ENCODE measurements at places on chromosomes 3 and 15.

DNA sequence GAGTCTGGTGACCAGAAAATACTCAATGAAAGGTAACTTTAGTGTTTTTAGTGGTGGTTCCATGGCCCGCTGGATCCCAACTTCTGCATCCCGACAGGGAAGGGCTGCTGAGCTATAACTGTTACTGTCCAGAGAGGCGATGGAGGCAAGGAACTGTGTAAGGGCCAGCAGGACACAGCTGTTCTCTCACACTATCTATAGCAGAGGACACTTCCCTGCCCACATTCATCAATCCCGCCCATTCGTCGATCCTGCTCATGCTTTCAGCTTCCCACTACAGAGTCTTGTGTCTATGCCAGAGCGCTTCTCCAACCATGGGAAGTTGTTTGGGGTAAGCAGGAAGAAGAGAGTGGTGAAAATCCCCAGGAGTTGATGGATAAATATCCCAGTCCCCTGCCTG, 8.4 kb downstream of the COLQ start:
- DNase-seq: no peak

GRCh38 chr15:74724570-74725224, 631 bp downstream of the CYP1A1 start:
- DNase-seq: no peak

DNA sequence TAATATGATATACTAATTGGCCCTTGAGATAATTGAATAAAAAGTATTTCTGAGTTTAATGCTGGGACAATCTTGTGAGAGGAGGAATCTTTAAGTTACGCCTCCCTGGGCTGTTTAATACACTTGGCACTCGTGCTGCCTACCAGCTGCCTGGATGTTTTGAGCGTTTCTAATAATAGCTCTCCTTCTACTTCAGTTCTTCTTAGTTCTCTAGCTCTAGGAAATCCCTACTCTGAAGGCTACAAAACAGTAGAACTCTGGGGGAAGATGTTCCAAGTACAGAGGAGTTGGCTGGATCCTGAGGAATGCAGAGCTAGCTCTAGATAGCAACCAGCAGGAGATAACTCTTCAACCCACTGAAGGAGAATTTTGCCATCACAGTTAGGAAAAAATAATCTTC, 3.5 kb downstream of the NAALADL2 start:
- DNase-seq: no peak

DNA sequence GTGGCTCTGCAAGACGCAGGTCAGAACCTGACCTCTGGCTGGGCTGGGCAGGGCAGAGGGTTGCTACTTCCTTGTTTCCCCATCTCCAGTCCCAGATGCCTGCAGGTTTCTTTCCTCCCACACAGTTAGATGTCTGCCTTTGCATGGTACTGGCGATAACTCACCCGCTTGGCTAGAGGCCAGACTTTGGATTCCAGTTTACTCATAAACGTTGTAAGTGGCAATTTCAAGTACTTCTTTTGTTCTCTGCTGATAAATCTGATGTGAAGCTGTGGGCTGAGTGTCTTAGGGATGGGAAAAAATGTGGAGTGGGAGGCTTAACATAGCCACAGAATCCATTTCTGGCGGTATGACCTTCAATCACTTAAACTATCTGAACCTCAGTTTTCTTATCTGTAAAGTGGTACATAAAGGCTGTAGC, 194.2 kb downstream of the EBLN2 start:
- peak; percentile 58 for DNase-seq

GRCh38 chr15:31270767-31271166, 55.9 kb upstream of the KLF13 start:
- DNase-seq: no peak

DNA sequence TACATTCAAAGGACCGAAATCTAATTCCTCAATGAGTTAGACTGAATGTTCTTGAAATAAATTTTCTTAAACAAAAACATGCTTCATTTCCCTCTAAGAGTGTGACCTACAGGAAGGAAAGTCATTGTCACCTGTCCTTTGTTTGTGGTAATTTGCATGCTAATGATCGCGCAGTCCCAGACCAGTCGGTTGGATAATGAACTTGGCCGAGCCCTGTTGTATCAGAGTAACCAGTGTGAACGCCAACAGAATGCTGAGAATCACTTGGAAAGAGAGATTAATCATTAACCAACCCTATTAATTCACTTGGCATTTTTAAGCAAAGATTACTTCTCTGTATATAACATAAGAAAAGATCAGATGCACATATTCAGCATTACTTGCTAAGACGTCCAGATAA, 8.1 kb upstream of the ARNT2 start:
- DNase-seq: no peak

DNA sequence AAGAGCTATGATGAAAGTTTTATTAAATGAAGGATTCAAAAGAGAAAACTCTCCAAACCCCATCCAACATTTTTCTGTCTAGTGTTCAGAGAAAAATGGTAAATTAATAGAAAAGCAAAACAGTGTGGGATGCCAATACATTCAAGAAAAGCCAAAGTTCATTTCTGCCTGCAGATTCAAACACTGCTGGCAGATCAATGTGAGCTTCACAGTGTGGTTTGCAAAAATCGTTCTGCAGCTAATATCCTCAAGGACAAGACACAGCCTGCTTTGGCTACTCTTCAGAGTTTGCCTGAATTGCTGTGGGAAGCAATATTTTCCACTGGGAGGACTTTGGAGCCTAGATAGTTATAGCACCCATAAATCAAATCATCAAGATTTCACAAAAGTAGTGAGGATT, 619.9 kb upstream of the SUCLG2 start:
- no peak for DNase-seq

- no peak for DNase-seq
Measured at GRCh38 chr3:108410531-108410984, 99.8 kb downstream of the MYH15 start.

- DNase-seq: no peak
Measured at GRCh38 chr3:46509661-46510187, 11.9 kb downstream of the RTP3 start.

GRCh38 chr15:93141371-93141794, 52.4 kb upstream of the RGMA start:
- DNase-seq: no peak

DNA sequence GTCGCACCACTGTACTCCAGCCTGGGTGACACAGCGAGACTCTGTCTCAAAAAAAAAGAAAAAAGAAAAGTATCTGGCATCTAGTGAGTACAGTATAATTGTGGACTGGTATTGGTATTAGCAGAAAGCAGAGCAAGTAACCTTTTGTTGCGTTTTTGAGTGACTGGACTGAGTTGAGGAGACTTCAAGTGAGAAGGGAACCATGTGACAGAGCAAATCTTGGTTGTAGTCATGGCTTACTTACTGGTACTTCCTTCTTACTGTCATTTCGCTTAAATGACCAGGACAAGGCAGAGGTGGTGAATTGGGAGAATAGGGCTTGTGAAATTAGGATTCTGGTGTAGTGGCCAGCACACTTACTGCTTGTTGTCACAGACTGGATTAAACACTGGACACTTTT, 20.6 kb downstream of the RTF1 start:
- DNase-seq: no peak

DNA sequence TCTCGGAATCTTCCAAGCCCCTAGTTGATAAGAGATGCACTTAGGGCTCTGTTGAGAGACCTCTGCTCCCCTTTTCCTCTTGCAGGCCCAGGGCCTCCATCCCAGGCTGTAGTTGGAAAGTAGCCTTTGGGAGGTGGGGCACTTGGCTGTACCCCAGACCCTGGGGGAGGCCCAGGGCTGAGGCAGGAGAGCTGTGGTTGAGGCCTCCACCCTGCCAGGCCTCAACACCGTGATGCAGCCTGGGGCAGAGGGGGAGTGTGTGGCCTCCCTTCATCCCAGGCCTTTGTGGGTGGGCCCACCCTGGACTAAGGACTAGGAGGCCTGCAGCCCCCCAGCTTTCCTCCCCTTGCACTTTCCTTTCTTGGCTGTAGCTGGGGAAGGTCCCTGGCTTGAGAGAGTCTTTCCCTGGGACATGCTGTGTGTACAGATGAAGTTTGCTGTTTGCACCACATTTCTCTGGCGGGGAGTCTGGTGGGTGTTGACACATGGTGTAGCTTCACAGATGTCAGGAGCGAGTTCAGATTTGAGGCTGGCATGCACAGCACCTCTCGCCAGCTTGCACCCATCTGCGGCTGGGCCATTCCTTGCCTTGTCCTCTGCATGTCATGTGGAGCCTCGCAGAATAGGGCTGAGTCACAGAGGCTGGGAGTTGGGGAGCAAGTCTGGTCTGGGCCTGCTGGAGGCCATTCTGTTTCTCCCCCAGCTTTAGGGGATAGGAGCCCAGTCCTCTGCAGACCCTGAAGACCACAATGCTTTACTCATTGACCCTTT, 13.7 kb downstream of the PLEKHO2 start:
- DNase-seq: peak; percentile 41

DNA sequence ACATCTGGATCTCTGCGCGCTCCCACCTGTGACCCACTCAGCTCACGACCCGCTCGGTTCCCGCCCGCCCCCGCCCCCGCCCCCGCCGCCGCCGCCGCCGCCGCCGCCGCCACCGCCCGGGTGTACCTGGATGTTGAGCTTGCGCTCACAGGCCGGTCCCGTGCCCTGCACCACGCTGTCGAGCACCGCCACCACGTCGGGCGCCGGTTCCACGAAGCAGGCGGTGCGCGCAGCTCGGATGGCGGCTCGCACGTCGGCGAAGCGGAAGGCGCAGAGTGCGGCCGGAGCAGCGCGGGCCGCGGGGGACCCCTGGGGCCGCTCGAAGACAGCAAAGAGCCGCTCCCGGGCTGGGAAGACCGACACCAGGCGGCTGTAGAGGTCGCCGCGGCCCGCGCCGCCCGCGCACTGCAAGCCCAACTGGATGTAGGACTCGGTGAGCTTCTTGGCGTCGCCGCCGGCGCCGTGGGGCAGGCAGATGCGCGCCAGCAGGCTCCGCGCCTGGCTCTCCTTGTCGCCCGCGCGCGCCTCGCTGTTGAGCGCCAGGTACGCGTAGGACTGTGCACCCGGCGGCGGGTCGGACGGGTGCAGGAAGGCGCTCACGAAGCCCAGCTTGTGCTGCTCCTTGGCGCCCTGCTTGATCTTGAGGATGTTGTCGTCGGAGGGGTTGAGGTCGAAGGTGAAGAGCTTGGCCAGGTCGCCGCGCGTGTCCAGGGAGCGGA, 1.1 kb downstream of the PLXND1 start:
- no peak for DNase-seq

DNA sequence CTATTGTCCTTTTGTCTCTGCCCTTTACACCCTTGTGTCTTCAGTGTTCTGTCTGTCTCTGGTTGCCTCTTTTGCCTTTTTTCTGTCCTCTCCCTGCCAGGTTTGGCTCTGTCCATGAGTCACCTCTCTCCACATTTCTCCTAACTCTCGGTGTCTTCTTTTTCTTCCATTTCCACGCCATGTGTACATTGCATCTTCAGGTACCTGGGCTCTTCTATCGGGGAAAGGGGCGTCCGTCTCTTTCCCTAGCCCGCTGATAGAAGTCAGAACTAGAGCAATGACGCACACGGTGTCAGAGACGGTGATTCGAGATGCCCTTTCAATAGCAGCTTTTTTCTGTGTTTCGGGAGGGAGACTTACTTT, 641 bp downstream of the OPA1 start:
- no peak for DNase-seq

- DNase-seq: no peak
Measured at GRCh38 chr15:70357453-70357852, 259.7 kb upstream of the TLE3 start.

DNA sequence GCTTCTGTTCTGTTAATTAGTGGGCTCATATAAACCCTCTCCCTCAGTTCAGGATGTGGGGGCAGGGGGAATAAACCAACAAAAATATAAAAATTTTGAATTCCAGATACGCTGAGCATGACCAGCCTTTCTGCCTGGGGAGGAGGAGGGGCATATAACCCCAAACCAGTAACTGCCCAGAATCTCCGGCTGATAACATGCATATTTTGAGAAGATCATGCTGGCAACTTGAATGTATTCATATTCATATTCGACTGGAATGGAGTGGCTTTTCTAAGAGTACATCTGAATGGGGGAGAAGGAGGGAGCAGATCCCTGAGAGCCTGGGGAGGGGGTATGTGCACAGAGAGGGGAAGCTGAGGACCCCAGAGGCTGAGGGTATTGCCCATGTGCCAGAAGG, 54.5 kb upstream of the LCTL start:
- DNase-seq: no peak

GRCh38 chr3:4476496-4476895, 9.4 kb upstream of the SUMF1 start:
- DNase-seq: no peak

DNA sequence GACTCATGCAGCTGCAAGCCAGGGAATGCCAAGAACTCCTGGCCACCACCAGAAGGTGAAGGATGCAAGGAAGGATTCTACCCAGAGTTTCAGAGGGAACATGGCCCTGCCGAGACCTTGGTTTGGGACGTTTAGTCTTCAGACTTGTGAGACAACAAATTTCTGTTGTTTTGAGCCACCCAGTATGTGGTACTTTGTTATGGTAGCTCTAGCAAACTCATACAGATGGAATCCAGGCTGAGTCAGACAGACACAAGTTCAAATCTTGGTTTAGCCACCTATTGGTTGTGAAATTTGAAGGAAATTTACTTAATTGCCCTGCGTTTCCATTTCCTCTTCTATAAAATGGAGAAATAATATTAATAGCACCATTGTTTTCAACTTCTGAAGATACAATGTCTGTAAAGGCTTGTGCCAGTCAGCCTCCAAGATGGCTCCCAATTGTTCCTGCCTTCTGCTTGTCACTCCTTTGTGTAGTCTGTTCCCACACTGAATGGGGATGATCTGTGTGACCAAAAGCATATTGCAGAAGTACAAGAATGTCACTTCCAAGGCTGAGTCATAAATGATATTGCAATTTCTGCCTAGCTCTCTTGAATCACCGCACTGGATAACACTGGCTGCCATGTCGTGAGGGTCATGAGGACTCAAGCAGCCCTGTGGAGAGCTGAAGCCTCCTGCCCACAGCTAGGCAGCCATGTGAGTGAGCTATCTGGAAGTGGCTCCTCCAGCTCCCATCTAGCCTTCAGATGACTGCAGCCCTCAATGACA, 223.5 kb upstream of the PROK2 start:
- DNase-seq: peak; percentile 60

DNA sequence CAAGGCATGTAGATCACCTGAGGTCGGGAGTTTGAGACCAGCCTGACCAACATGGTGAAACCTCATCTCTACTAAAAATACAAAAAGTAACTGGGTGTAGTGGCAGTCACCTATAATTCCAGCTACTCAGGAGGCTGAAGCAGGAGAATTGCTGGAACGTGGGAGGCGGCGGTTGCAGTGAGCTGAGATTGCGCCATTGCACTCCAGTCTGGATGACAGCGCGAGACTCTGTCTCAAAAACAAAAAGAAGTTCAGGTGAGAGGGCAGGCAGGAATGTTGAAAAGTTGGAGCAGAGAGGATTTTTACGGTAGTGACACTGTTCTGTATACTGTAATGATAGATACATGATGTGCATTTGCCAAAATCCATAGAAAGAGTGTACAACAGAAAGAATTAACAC, 31.7 kb downstream of the GXYLT2 start:
- DNase-seq: no peak

GRCh38 chr3:48881652-48882114, 17.0 kb downstream of the SLC25A20 start:
- no peak for DNase-seq

GRCh38 chr3:46383951-46384330, 13.2 kb downstream of the CCR5 start:
- DNase-seq: no peak

Measured in fibroblast of skin of scalp (primary cell).